ENCODE measurements at places on chromosomes 7 and 10.
A peak's percentile ranks its signal among the peaks of the same experiment; 100 is the strongest.

- DNase-seq, result no peak
Measured at GRCh38 chr10:118276204-118276603, 65.9 kb downstream of the FAM204A start.

GRCh38 chr7:127391591-127392181 lies 822 bp downstream of the ZNF800 start:
- peak; percentile 65 for DNase-seq

GRCh38 chr7:87111877-87112276 lies 40.4 kb upstream of the DMTF1 start:
- no peak for DNase-seq

- no peak for DNase-seq
Measured at GRCh38 chr10:126674741-126675515, 4.4 kb upstream of the C10orf90 start.

DNA sequence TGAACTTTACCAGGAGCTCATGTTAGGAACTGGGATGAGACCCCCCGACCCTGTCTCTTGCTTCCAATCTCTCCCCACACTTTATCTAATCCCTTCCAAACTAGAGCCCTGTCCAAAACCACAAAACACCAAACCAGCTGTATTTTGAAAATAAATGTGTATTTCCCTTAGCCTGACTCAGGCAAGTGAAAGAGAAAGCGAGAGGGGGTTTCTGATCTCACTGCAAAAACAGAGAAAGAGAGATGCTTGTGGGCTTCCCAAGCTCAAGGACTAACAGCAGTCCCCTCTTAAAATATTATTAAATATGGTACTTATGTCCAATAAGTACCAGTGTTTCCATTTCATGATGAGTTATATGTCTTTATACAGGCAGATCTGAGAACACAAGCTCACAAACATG lies 122.0 kb downstream of the AGMO start:
- DNase-seq, result no peak

GRCh38 chr10:124176349-124177179 lies 83.2 kb upstream of the CHST15 start:
- DNase-seq, result no peak

DNA sequence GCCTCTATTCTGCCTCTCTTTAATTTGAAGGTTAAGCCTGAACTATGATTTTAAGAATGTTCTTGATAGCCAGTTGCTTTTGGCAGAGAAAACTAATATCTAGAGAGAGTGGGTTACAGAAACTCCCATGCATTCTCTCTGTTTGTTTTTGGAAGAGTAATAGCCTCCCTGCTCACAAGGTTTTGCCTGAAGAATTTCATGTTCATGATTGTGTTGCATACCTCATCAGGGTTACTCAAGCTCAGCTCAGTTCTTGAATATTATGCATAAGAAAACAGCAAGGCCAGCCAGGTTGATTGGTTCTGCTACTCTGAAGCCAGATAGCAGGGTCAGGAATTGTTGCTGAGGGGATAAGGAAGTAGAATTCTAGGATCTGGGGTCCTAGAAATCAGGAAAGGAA lies 137.4 kb downstream of the MDFIC start:
- DNase-seq, result no peak

DNA sequence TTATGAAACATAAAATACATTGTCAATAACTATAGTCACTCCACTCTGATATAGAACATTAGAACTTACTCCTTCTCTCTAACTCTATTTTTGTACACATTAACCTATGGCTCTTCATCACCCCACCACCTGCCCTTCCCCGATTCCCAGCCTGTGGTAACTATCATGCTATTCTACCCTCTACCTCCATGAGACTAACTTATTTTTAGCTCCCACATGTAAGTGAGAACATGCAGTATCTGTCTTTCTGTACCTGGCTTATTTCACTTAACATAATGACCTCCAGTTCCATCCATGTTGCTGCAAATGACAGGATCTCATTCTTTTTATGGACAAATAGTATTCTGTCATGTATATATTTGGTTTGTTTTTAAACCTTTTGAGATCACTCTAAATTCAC lies 8.8 kb upstream of the NOD1 start:
- no peak for DNase-seq

- DNase-seq, result no peak
Measured at GRCh38 chr10:78798976-78799730, 269.6 kb upstream of the ZMIZ1 start.

GRCh38 chr7:92527300-92528187 lies 776 bp downstream of the PEX1 start:
- peak; percentile 66 for DNase-seq

DNA sequence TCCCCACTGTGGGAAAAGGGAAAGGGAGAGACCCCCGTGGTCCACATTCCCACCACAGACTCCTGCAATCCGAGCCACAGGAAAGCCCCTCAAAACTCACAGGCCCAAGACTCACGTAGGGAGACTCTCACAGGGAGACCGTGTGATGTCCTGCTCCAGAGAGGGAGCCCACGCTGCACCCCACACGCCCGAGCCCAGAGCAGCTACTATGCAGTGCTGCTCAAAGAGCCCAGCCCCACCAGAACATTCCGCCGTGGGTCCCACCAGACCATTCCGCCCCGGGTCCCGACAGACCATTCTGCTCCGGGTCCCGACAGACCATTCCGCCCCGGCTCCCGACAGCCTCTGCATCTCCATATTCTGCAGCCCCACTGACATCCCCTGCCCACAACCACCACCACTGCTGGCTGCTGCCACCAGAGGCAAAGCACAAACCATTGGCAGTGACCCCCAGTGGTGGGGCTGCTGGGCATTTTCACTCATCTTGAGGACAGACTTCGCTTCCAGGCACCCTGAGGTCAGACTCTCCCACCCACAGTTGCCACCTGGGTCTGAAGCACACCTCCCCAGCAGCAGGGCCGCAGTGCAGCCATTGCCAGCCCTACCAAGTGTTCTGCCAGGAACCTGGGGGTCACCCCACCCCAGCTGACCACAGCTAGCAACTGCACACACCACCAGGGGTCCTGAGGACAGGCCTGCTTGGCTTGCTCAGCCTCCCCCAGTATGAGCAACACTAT lies 625.4 kb upstream of the FOXK1 start:
- DNase-seq, result no peak

- DNase-seq, result no peak
Measured at GRCh38 chr7:5195157-5195556, 5.1 kb downstream of the WIPI2 start.

DNA sequence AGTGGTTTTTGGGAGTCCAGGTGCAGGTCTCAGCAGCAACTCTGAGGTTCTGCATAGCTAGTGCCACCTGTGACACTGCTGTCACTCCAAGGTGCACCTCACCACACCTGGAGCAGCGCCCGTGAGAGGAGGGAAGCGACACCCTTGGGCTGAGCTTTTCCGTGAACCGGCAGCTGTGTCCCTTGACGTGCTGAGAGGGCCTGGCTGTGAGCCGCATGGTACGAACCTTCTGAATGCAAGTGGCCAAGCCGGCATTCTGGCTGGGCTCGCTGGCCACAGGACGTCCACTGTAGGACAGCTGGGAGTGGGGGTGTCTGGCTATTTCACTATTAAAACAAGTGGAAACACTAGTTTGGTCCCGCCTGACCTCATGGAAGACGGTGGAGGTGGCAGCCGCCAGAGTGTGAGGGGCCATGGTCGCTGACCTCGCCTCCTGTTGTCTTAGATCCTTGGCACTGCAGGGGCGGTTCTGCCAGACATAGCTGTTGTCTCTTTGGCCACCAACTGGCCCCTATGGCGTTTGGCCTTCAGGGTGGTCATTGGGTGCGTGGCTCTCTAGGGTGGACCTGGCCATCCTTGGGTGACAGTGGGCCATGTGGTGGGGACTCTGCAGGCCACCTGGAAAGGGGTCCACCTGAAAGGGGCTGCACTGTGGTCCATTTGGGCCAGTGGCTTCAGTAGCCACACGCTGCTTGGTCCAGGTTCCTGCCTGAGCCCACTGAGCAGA lies 12.9 kb downstream of the INPP5A start:
- DNase-seq, result no peak

DNA sequence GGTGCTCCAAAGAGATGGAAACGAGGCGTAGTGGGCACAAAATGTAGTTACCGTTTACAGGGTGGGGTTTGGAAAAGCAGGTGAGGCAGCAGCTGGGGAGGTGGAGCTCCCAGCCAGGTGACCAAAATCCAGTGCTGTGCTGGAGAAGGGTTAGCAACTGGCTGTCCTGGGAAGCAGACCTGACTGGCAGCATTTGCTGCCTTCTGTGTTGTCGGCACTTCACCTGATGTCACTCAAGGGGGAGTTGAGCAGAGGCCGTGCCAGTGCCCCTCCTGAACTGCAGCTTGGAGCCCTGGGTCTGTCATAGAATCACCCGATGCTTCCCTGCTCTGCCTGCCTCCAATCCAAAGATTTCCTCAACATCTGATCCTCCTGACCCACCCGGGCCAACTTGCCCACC lies 12.8 kb downstream of the GCK start:
- DNase-seq, result no peak

GRCh38 chr7:8035647-8036518 lies 67.3 kb downstream of the GLCCI1 start:
- no peak for DNase-seq

DNA sequence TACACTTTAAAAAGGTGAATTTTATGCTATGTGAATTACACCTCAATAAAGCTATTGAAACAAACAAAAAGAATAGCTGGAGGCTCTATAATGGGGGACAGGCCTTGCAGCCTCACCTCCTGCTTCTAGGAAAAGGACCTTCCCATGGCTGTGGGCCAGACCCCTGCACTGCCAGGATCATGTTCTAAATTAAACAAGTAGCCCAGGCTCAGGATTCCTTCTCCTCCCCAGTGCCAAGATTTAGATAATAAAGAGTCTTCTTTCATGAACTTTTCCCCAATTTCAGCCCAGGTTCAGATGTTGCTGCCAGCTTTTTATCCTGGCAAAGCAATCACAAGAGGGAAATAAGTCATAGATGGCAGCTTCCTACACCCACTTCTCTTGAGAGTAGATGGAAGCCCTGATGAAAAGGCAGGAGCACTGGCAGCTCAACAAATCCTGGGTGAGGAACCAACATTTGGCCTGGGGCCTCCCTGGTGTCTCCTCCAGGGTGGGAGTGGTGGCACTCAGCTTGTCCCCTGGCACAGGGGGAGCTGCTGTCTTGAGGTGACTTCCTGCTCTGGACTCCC lies 22.2 kb upstream of the CAMK2B start:
- DNase-seq, result no peak

DNA sequence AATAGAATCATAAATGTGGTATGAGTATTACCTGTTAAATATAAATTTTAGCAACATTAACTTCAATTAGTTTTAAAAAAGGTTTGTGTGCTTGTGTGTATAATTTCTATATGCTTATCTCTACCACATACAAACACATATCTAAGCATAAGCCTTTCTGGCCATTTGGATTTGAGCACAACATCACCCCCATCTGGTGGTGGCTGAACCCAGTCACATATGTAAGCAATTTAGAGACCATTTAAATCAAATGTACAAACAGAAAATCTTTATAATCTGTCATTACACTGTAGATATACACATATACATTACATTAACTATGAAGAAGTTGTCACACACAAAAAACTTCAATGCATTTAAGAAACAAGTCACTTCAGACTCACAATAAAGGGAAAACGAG lies 31.7 kb downstream of the GPR22 start:
- peak; percentile 22 for DNase-seq

DNA sequence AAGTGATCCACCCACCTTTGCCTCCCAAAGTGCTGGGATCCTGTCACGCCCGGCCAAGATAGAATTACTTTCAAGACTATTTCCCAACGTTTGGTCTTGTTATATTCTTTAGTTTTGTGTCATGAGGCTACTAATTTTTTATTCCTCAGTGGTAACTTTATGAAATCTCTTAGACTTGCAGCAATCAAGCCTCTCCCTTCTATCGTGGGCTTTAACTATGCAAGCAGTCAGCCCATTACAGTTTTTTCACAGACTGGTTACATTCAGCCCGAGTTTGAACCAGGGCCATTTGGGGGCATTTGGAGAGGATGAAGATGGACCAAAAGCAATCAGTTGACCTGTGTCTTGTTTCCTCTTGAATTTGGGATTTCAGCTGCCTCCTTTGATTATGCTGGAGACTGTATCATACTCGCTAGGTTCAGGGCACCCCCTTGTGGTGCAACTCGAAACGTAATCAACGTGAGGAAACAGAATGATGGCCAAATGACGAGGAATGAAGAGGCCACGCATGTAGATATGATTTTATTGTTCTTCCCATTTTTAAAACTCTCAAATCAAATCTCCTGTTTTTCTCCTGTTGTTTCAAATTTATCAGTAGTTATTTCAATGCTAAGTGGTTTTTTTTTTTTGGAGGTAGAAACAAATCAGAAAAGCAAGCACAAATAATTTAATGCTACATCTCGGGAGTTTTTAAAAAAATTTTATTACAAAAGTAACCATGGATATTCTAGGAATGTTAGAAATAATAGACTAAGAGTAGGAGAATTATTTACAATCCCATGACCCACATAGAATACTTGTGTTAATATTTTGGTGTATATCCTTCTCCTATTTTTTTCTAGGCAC lies 151.6 kb downstream of the KIAA1217 start:
- peak; percentile 35 for DNase-seq

DNA sequence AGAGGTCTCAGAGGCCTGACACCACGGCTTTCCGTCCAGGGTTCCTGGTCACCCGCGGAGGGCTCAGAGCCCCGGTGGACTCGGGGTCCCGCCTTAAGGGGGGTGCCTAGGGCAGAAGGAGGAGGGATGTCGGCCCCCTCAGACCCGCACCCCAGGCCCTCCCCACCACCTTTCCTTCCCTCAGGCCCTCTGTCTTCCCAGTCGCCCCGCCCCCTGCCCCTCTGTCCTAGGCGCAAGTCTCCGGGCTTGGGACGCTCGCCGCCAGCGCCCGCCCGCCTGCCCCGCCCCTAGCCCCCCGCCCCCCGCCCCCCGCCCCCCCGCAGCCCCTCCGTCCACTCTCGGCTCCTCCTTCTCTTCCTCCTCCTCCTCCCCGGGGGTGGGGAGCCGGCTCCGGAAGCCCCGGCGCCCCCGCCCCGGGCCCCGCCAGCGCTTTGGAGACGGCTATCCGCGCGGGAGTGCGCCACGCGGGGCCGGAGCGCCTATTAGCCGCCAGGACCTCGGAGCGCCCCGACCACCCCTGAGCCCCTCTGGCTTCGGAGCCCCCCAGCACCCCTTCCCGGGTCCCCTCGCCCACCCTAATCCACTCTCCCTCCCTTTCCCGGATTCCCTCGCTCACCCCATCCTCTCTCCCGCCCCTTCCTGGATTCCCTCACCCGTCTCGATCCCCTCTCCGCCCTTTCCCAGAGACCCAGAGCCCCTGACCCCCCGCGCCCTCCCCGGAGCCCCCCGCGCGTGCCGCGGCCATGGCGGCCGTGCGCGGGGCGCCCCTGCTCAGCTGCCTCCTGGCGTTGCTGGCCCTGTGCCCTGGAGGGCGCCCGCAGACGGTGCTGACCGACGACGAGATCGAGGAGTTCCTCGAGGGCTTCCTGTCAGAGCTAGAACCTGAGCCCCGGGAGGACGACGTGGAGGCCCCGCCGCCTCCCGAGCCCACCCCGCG lies at the start of gene AEBP1:
TSS of gene AEBP1 (plus strand) at position 423 of the 937 bp plus-strand sequence. CDS start at position 744, 321 bp downstream.
- DNase-seq, result peak; percentile 65

GRCh38 chr7:158649279-158649678 lies 55.3 kb downstream of the NCAPG2 start:
- DNase-seq, result no peak
